ENCODE measurements at places on chromosomes 6 and 20. TPM values are rescaled to one million over a fixed set of nuclear protein-coding genes. Genes with fewer than 3 reads are reported as not detected.

- no peak for DNase-seq
Measured at GRCh38 chr20:53202777-53203176, 230.6 kb downstream of the TSHZ2 start.

DNA sequence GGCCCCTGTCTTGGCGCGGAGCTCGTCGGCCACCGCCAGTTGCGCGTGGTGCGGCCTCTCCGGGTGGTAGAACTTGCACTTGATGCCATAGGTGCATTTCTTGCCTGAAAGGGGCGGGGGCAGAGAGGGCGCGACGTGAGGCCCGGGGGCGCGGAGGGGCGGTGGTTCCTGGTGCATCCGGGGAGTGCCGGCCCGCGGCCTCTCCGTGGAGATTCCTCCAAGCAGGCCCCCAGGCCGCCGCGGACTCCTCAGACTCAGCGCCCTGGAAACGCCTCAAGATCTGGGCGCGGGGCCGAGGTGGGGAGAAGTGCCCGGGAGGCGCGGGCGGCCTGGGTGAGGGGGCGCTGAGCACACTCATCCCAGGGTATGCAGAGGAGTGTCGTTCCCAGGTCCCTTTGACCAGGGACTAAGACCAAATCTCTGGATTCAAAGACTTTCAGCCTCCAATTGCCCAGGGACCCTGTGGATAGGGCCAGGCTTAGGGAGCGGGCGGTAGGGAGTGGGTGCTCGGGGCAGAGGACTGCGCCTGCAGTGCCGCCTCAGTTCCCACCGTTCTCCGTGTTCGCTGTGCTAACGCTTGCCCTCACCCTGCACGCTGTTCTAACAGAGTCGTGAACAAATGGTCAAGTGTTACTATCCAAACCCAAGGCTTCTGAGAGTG, 33.3 kb downstream of the ZC3H12D start:
- DNase-seq = peak; percentile 80

DNA sequence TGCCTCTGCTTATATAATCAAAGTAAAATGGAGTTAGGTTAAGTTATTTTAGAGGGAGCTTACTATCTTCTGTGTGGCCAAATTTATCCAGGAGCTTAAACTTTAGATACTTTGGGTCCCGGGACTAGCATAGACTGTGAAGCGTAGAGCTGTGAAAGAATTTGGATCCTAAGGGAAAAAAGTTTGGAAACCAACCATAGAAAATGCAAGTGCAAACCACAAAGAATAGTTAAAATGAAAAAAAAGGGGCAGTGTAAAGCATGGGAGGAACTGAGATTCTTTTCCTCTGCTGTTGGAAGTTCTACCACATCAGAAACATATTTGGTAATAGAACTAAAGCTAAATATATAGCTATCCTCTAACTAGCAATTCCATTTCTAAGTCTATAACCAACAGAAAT, 232.2 kb upstream of the FLRT3 start:
- no peak for DNase-seq

The WFDC12 gene
- not detected for total RNA-seq

The VGLL2 gene
- total RNA-seq = 3.0 TPM
